ENCODE measurements at places on chromosomes 7 and 10. TPM values are rescaled to one million over a fixed set of nuclear protein-coding genes. Genes with fewer than 3 reads are reported as not detected.

GRCh38 chr10:94173594-94173993, 179.9 kb downstream of the PLCE1 start:
- no peaks in the 10 kb centered on the region for H3K36me3 ChIP-seq
- H3K27ac ChIP-seq, result no peak overlapping the region
- no peaks in the 10 kb centered on the region for H3K4me1 ChIP-seq
- H3K27me3 ChIP-seq, result no peaks in the 10 kb centered on the region

DNA sequence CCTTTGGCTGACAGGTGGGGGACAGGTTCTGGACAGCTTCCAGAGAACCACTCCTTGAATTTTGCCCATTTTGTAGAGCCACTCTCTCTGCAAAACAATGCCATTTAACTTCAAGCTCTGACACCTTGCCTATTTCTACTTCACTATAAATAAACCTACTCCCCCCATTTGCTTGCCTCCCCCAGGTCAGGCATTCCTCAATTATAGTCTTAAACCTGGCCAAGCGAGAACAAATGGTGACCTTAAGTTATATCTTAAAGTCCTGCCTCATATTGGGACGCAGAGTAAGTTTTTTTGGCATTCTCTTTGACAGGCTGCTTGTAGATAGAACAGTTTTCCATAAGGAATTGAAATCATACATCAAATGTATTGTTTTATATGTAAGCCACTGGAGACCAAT, 706.9 kb downstream of the LRMDA start:
- no peaks in the 10 kb centered on the region for H3K27me3 ChIP-seq
- no peaks in the 10 kb centered on the region for H3K36me3 ChIP-seq
- no peak overlapping the region for H3K4me3 ChIP-seq
- no peak for DNase-seq
- no peaks in the 10 kb centered on the region for H3K4me1 ChIP-seq
- H3K27ac ChIP-seq, result no peak overlapping the region

- no peaks in the 10 kb centered on the region for H3K36me3 ChIP-seq
- peaks cover 11% of the 10 kb centered on the region for H3K4me1 ChIP-seq
- DNase-seq, result peak; percentile 33
- H3K27me3 ChIP-seq, result peaks cover 3% of the 10 kb centered on the region
Measured at GRCh38 chr10:13439313-13440184, 89.3 kb downstream of the BEND7 start.

DNA sequence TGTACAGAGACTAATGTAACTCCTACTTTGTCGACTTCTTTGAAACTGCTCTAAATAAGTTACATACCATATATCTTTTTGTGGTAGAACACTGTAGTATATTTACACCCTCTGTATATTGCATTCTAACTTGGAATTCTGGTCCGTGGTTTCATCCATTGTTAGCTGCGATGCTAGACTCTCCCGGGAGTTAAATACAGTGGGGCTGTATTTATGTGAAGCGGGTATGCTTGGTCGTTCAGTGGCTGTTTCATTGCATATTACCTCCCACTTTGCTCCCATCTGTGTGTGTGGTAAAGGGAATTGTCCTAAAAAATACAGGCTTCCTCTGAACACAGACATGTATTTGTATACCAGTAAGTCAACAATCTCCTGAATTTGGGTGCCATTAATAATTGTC, 231.1 kb downstream of the SLC25A13 start:
- no peak for DNase-seq
- H3K27ac ChIP-seq, result no peak overlapping the region
- no peaks in the 10 kb centered on the region for H3K36me3 ChIP-seq
- no peak overlapping the region for H3K4me3 ChIP-seq
- H3K4me1 ChIP-seq, result peaks cover 6% of the 10 kb centered on the region

GRCh38 chr10:96794836-96795733, 37.0 kb upstream of the LCOR start:
- no peak for DNase-seq
- H3K27me3 ChIP-seq, result no peaks in the 10 kb centered on the region
- H3K36me3 ChIP-seq, result no peaks in the 10 kb centered on the region

DNA sequence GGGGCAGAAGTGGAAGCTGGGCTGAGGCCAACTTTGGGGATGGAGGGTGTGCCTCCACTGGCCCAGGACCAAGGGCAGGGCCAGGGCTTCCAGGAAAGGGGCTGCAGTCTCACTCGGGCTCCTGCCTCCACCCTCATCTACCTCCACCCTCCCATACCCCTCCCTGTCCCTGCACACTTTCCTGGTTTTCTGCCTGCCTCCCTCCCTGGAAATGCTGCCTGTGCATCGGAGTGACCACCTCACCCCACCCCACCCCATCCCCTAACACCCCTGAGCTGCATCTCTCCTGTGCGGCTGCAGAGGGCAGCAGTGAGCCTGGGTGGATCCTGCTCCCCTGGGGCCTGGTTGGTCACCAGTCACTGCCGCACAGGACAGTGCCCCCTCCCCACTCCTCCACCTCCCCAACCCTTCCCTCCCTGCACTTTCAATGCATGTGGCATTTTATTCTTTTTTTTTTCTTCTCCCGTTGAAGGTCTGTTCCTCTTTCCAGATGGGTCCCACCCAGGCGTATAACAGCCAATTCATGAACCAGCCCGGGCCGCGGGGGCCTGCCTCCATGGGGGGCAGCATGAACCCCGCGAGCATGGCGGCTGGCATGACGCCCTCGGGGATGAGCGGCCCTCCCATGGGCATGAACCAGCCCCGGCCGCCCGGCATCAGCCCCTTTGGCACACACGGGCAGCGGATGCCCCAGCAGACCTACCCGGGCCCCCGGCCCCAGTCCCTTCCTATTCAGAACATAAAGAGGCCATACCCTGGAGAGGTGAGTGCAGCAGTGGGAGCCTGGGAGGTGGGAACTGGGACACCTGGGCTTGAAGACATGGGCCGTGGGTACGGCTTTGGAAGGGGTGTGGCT, 54.1 kb upstream of the PPIF start:
- no peaks in the 10 kb centered on the region for H3K27me3 ChIP-seq
- peaks cover 4% of the 10 kb centered on the region for H3K36me3 ChIP-seq
- H3K4me1 ChIP-seq, result no peaks in the 10 kb centered on the region
- no peak overlapping the region for H3K27ac ChIP-seq
- H3K4me3 ChIP-seq, result no peak overlapping the region

DNA sequence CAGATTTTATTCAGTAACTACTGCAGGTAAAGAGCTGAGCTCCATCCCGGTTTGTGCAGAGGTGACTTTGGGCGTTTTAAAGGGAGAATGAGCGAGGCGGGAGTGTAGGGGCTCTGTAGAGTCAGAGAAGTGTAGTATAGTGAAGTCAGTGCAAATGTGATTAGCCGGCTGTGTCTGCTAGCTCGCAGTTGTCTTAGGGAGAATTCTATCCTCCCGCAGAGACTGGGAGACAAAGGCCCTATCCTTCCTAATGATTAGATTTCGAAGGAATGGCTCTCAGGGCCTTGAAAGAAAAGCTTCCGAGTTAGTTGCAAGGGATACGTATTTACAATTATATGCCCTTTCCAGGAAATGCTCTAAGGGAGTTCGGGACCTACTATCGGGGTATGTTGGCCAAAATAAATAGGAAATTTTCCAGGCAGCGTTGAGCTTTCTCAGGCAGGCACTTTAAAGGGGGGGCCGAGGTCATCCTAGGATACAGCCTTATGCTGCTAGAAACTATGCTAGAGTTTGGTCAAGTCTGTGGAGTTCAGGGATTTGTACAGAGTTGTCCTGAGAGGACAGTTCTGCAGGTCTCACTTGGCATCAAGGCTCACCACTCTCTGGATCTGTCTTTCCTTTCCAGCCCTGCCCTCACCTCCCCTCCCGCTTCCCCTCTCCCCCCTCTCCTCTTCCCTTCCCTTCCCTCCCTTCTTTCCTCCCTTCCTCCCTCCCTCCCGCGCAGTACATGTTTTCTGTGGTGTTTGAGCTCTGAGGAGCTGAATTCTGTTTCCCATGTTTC, 825 bp downstream of the MRPL32 start:
- H3K27ac ChIP-seq, result peak overlapping the region; percentile 81
- H3K4me3 ChIP-seq, result peak overlapping the region; percentile 75
- peaks cover 8% of the 10 kb centered on the region for H3K36me3 ChIP-seq
- peaks cover 47% of the 10 kb centered on the region for H3K4me1 ChIP-seq
- peak; percentile 26 for DNase-seq

- no peaks in the 10 kb centered on the region for H3K27me3 ChIP-seq
- peaks cover 5% of the 10 kb centered on the region for H3K4me1 ChIP-seq
- no peak overlapping the region for H3K4me3 ChIP-seq
- no peak overlapping the region for H3K27ac ChIP-seq
- no peak for DNase-seq
Measured at GRCh38 chr10:106931159-106931852, 233.2 kb downstream of the SORCS1 start.

DNA sequence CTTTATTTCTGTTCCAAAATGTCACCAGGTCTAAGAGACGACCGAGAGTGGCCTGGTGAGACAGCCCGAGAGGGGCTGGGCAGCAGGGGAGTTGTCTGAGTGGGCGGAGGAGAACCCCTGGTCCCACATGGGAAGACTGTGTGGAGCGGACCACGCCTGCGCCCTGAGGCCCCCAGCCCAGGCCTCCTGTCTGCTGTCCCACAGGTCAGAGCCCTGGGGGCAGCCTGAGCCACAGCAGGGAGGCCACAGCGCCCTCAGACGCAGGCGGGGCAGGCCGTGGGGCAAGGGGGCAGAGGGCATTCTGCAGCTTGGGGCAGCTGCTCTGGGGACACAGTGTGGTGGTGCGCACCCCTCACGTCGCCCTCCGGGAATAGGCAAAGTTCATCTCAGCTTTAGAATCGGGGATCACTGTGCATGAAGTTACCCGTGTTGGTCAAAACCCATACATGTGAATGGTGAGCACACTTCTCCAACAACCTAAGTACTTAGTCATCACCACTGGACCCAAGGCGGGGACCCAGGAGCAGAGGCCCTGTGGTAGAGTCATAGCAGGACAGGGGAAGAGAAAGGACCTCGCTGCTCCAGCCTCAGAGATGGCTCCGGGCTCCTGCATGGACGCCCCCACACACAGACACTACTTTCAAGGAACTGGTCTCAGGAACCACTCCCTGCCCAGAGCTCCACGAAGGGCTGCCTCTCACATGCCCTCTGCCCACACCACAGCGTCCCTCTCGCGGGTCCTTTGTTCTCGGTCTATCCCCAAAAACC, 214.7 kb downstream of the ELFN1 start:
- no peaks in the 10 kb centered on the region for H3K27me3 ChIP-seq
- DNase-seq, result no peak
- H3K4me1 ChIP-seq, result peaks cover 6% of the 10 kb centered on the region
- H3K27ac ChIP-seq, result no peak overlapping the region

DNA sequence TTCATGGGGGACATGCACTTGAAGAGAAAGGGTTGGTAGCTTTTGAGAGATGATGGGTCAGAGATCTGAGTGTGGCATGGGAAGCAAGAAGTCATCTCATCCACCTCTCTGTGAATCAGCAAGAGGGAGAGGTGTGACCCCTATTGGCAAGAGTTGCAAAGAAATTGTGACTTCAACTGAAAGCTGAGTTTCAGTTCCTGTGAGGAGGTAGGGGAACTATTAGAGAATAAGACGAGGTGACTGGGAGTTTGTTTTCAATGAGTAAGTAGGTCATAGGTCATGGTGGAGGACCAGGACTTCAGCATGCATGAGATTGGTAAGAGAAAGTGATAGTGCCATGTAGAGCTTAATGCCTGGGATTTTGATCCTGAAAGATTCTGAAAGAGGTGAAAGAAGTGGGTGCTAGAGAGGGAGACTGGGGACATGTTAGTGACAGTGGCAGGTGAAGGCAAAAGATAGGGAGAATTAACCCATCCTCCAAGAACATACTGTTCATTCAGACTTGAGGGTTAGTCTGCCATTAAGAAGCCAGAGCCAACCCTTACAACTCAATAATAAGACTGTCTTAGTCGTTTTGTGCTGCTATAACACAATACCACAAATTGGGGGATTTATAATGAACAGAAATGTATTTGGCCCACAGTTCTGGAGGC, 75.5 kb upstream of the CAPZA2 start:
- H3K27me3 ChIP-seq, result no peaks in the 10 kb centered on the region
- H3K36me3 ChIP-seq, result no peaks in the 10 kb centered on the region
- H3K4me3 ChIP-seq, result no peak overlapping the region
- peaks cover 6% of the 10 kb centered on the region for H3K4me1 ChIP-seq

GRCh38 chr10:17085011-17085725, 44.4 kb downstream of the CUBN start:
- H3K36me3 ChIP-seq, result no peaks in the 10 kb centered on the region
- H3K4me1 ChIP-seq, result no peaks in the 10 kb centered on the region
- no peak overlapping the region for H3K27ac ChIP-seq
- H3K4me3 ChIP-seq, result no peak overlapping the region

GRCh38 chr10:88318803-88319202, 264.3 kb downstream of the RNLS start:
- no peak overlapping the region for H3K4me3 ChIP-seq
- no peak overlapping the region for H3K27ac ChIP-seq
- H3K4me1 ChIP-seq, result no peaks in the 10 kb centered on the region
- DNase-seq, result no peak
- no peaks in the 10 kb centered on the region for H3K36me3 ChIP-seq

Gene ABCC2
- 4.3 TPM for total RNA-seq

Gene SEC31B
- total RNA-seq, result 4.3 TPM

Gene UPK3BL2
- 7.5 TPM for total RNA-seq

Gene CFTR
- 329 TPM for total RNA-seq

Gene C10orf62
- total RNA-seq, result 1.3 TPM
